Left ventricle myocardium inferior (tissue), 1 donor: ENCODE measurements at places on chromosomes 13 and 19.

DNA sequence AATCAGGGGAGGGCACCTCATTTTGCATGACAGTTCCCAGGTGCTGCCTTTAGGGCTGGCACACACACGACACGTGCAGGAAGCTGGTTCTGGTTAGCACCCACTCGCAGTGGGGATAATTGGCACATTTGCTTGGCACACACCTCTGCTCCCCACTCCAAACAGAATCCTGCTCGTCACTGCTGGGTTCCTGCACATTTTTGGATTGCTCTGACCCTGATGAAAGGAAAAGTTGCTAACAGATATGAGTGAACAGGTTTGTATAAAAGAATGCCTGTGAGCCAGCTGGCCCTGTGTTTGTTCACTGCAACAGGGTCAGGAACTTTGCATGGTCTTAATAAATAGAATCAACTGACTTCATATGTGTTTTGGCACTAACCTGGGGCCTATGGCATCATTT, 1500.4 kb downstream of the EFNB2 start:
- no peak for DNase-seq

DNA sequence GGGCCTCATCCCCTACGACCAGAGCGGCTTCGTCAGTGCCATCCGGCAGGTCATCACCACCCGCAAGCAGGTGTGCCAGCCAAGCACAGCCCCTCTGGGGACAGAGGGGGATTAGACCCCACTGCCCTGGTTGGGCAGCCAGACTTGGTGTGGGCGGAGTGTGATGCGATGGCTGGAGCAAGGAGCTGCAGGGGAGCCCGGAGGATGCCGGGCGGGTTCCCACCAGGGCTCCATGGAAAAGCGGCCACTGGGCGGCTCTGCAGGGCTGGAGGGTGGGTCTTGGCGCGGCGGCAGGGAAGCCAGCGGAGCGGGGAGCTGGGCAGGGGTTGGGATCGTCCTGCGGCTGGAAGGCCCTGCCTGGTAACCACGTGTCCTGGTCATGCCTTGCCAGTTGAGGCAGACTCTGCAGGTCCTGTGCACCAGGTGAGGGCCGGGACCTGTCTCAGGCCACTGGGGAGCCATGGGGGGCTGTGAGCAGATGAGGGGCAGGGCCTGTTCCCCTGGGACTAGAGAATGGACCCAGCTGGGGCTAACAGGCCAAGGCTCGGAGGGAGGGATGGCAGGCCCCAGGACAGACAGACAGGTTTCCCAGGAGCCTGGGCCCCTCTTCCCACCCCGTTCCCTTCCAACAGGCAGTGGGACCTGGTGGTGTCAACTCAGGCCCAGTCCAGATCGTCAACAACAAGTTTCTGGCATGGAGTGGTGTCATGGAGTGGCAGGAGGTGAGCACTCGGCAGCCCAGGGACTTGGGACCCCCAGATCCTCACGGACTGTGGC, 6.3 kb downstream of the PTOV1 start:
- DNase-seq = no peak

DNA sequence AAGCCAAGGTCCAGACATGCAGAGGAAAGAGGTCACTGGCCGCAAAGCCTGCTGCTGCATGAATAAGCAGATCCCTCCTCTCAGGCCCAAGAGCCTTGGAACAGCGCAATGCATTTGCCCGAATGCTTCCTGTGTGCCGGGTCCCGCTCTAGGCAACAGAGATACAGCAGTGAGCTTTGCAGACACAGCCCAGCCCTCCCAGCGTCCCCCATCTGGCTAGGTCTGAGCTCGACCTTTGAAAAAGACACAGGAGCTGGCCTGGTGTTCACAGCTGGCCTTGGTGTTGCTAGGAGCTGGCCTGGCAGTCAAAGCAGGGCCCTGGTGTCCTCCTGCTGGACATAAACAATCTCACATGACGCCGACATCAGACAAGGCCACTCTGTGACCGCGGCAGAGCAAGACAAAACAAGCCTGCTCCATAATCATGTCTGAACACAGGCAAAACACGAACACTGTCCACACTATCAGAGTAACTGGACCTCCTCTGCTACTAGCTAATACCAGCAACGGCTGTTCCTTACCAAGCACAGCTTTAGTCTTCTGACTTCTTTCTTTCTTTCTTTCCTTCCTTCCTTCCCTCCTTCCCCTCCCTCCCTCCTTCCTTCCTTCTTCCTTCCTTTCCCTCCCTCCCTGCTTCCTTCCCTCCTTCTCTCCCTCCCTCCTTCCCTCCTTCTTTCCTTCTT, 5.7 kb upstream of the PEX11G start:
- DNase-seq = peak; percentile 48

- no peak for DNase-seq
These were observed 17.4 kb downstream of the RUBCNL start for GRCh38 chr13:46369506-46370277.

- no peak for DNase-seq
These were observed 29.0 kb upstream of the CXCL17 start for GRCh38 chr19:42471554-42472249.

GRCh38 chr13:95457294-95457693, 95.2 kb upstream of the CLDN10 start:
- DNase-seq = no peak

- DNase-seq = no peak
These were observed 12.2 kb downstream of the CERS1 start for GRCh38 chr19:18883526-18884304.

GRCh38 chr19:1263188-1263587, 5.9 kb upstream of the CIRBP start:
- DNase-seq = no peak

DNA sequence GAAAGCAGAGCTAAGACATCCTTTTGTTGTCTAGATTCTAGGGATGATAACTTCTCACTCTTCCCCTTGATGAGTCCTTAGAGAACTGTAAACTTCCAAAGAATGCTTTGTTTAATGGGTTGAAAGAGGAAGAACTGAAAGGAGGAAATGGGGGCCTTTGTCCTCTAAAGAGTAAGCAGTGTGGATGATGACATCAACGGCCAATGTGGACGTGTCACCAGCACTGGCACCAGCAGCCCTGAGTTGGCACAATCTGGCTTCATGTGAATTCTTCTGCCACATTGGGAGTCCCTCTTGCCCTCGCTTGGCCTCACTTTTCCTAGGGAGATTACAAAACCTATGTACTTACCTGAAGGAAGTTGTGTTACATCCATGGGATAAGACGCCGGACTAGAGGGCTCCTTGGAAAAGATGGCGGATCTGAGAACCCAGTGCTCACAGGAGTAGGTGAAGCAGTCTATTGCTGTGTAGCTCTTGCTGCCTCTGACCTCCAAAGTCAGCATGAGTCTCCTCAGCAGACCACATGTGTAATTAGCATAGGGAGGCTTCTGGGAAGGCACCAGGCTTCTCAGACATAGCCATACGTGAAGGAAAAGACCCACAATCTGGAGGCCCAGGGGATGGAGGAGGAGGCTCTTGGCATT, 62.8 kb downstream of the RGCC start:
- DNase-seq = no peak

GRCh38 chr13:46675016-46675415, 121.9 kb downstream of the ESD start:
- DNase-seq = no peak
